ENCODE measurements at places on chromosomes 3 and 15. TPM values are rescaled to one million over a fixed set of nuclear protein-coding genes. Genes with fewer than 3 reads are reported as not detected.

DNA sequence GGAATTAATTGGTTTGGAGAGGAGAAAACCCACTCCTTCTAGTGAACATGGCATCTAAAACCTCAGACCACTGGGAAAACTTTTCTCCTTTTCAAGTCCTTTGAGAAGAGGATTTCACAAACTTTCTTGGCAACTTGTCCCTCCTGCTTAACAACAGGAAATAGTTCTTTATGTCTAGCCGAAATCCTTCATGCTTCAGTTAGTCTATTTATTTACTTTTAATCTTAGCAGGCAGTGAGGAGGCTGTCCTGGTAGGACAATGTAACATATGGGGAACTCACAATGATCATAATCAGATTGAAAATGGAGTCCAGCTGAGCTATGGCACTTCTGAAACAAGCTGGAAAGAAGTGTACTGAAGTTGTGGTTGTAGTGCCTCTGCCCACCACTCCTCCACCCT, 50.6 kb downstream of the KY start:
- DNase-seq: no peak

The ZNF619 gene
- polyA plus RNA-seq: 6.1 TPM

The SMCO1 gene
- polyA plus RNA-seq: not detected

The SYNM gene
- polyA plus RNA-seq: 29.4 TPM

The CCDC13 gene
- polyA plus RNA-seq: 0.40 TPM

The SNX22 gene
- polyA plus RNA-seq: 2.7 TPM

DNA sequence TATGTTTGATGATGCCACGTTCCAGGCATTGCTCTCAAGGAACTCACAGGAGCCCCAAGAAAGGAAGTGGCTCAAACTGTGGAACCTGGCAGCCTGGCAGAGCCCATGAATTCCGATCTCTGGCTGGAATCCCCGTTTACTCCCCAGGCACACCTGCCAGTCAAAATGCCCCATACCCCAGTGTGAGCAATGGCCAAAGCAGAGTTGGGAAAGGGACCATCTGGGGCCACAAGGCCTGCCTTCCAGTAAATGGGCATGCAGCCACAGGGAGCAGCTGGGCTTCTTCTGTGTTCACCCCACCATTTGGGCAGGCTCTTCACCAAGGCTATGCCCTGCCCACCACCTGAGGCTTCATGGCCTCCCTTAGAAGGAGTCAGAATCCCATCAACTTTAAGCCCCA, 257.0 kb upstream of the GOLGA6L4 start:
- DNase-seq: no peak

- no peak for DNase-seq
Measured at GRCh38 chr3:66812136-66812535, 186.0 kb upstream of the KBTBD8 start.

DNA sequence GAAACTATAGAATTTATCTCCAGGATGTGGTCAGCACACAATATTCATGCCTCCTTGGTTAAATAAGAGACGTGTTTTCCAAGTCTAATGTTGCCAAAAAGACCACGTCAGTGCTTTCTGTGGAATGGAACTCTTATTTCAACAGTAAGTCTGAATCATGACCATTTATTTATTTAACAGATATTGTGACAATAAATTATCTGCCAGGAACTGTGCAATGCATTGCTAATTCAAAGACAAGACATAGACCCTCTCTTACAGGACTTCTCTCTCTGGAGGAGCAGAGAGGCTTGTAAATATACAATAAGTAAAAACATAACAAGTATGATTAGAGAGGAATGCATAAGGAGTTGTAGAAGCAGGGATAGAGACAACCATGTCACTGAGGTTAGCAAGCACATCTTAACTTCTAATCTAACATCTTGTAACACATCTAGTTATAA, 227.5 kb downstream of the DTWD1 start:
- no peak for DNase-seq

DNA sequence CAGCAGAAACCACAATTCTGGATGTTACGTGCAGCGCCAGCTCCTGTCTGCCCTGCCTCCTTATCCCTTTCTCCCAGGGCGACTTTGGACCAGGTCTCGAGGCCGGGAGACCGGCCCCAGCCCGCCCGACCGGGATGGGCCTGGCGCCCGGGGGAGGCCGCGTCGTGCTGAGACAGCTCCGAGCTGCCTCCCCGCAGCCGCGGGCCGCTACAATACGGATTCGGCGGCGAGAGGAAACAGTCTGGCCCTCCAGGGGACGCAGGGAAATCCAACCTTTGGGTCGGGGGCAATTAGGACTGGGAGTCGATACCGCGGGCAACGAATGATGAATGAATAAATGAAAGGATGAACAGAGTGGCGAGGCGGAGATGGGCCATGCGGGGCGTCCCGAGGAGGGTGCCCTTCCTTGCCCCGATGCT, 537 bp downstream of the GRAMD2A start:
- no peak for DNase-seq

GRCh38 chr3:11370191-11370590, 98.0 kb downstream of the ATG7 start:
- DNase-seq: no peak

The CYP1A2 gene
- polyA plus RNA-seq: not detected

DNA sequence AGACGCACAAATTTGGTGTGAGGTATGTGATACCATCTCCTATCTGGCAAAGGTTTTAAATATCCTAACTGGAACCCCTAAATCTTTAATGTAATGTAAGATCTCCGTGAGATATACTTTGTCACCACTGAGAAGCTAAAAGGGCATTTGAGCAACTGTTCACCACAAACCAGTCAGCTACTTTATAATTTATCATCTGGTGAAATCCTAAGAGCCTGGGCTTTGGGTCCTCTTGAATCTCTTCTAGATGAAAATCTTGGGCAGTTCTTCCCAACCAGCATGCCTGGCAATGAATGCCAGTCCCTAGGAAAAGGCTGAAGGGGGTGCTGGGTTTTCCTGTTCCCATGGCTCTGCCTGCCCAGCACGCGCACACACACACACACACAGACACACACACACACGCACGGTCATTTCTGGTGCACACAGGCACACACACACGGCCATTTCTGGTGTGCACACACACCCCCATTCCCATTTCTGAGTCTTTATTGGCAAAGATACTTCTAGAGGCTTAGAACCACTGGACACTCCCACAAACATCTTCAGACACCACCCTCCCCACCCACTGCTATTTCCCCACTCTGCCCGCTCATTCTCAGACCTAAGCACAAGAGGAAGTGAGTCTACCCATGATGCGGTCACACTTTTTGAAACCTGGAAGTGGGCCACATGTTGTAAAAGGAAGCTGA, 72.6 kb downstream of the MYO1E start:
- peak; percentile 61 for DNase-seq

DNA sequence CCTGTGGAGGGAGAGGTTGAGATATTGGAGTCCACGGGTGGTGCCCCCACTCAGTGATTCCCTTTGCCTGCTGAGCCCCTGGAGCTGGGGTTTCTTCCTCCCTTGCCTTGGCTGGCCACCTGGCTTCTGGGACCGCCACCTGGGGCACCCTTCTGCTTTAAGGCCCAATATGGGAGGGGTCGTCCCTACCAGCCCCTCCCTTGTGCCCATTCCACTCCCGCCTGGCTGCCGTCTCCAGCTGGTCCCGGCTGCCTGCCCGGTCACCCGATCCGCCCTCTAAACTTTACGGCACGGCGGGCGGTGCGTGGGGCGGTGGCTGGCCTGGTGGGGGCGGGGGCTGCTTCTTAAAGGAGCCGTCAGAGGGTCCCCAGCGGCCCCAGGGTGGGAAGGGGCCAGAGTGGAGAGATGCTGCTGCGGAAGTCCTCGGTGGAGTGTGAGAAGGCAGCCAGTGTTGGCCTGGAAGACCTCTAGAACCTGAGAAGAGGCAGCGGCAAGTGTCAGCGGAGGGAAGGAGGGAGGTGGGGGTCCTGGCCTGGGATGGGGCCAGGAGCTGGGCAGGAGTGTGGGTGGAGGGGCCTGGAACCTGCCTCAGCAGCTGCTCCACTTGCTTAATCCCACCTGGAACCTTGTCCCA, 1.6 kb upstream of the SEMA3B start:
- no peak for DNase-seq

GRCh38 chr3:184666442-184666841, 45.4 kb downstream of the MAGEF1 start:
- no peak for DNase-seq

GRCh38 chr15:35721751-35722150, 175.8 kb upstream of the DPH6 start:
- no peak for DNase-seq

DNA sequence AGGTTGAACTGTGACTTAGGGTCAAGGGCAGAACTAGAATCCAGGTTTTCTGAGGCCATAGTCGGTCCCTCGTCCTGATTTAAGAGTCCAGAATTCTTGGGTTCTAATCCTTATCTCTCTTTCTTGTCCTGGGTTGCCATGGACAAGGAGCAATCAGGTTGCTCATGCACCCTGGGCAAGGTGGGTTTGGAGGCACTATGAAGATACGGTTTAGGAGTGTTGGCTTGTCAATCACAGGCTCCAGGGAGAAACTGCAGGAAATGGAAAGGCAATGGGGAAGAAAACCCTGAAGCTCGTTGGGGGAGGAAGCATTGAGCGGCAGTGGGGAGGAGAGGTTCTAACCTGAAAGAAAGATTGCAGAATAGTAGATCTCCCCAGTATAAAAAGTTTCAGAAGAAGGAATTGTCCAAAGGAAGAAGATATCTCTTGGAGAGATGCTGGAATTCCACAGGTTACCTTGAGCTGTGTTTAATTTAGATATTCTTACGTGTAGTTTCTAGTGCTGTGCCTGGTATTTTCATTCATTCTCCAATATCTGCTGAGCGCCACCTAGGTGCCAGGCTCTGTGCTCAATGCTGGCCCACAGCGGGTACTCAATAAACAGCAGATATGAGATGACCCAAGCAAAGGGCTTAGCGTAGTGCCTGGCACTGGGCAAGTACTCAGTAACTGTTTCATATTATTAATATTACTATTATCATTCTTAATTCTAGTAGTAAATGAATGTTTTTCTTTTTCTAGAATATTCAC, 2.0 kb downstream of the ACAN start:
- DNase-seq: no peak

The FMN1 gene
- polyA plus RNA-seq: 0.88 TPM

The AMT gene
- polyA plus RNA-seq: 42.3 TPM

The ASB14 gene
- 0.78 TPM for polyA plus RNA-seq

DNA sequence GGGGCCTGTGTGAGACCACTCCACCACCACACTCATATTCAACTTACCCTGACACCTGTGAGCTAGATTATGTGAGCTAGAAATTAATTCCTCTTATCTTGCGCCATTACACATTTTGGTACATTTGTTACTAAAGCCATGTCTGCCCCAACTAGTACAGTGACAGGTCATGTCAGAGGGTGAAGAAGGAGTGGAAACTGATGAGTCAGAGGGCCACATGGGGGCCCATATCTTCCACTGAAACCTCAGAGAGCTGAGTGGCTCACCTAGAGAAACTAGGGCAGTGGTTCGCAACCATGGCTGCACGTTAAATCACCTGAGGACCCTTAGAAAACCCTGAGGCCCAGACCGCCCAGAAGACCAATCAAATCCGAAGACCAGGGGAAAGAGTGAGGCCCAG, 15.7 kb upstream of the MEF2A start:
- DNase-seq: no peak

GRCh38 chr15:63605816-63606215, 8.6 kb downstream of the FBXL22 start:
- DNase-seq: no peak

DNA sequence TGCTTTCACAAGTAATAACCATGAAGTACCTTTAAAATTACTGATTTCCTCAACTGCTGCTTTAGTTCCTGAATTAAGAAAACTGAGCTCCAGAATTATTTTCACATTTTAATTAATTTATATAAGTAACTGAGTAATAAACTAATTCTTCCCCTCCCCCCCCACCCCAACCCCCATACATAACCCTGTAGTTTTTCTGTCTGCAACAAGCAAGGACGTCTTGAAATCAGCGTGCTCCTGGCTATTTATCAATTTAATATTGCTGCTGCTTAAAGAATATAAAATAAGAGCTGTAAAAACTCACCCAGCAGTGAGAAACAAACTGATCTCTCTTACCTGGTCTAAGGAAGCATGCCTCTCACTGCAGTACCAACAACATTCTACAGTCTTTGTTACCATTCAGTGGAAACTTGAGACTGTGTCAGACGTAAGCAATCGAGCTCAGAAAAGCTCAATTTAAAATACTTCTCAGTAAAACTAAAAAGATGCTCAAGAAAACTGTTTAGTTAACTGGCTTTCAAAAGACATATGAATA, 121.0 kb downstream of the TFDP2 start:
- peak; percentile 41 for DNase-seq

GRCh38 chr15:93073465-93073952, 15.5 kb downstream of the RGMA start:
- no peak for DNase-seq

The LRRC3B gene
- polyA plus RNA-seq: 3.2 TPM

GRCh38 chr3:157248590-157249422, 88.9 kb upstream of the CCNL1 start:
- peak; percentile 24 for DNase-seq

The UBAP1L gene
- polyA plus RNA-seq: 4.9 TPM

DNA sequence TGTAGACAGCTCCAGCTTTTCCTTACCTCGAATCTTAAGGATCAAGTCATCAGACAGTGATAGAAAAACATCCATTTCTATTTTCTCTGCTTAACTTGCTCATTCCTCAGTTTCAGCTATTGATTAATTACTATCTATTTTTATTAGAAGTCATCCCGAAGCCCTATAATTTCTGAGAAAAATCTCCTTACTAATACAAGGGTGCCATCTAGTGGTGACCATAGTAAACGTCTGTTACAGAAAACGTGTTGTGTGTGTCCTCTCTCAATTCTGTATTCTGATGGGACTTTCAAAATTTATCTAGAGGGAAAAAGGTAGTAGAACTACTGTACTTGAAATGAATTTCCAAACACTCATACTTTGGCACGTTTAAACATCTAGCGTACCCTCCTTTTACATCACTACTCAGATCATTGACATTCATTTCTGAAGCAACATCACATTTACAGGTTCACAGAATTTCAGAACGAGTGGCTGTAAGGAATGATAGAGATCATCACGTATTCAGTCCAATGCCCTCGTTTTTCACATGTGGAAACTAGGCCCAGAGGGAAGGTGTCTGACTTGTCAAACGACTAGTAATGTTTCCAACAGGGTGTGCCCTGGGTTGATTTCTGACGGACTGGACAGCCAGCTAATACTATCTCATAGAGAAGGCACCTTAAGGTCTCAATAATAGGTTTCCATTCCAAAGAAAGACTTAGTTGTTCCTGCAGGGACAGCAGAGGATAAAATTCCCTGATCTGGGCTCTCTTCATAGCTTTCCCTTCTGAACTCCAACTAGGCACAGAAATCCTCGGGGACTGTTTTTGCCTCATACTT, 25.6 kb downstream of the HACD2 start:
- DNase-seq: peak; percentile 29

The RUVBL1 gene
- polyA plus RNA-seq: 35.2 TPM

The KLHL40 gene
- polyA plus RNA-seq: 0.25 TPM

GRCh38 chr3:73484656-73485248, 140.0 kb downstream of the PDZRN3 start:
- no peak for DNase-seq

GRCh38 chr3:63519426-63519825, 133.0 kb upstream of the SNTN start:
- DNase-seq: no peak

GRCh38 chr3:65230261-65231139, 542.7 kb upstream of the ADAMTS9 start:
- DNase-seq: no peak

The IQCB1 gene
- 33.7 TPM for polyA plus RNA-seq

The DGKG gene
- polyA plus RNA-seq: 4.8 TPM

- no peak for DNase-seq
Measured at GRCh38 chr3:186759231-186759930, 24.0 kb upstream of the EIF4A2 start.

Data from large intestine (tissue), 12 donors.